ENCODE measurements at places on chromosomes 4 and X.

GRCh38 chr4:150164055-150164454 is 85.8 kb downstream of the DCLK2 start:
- DNase-seq, result no peak

DNA sequence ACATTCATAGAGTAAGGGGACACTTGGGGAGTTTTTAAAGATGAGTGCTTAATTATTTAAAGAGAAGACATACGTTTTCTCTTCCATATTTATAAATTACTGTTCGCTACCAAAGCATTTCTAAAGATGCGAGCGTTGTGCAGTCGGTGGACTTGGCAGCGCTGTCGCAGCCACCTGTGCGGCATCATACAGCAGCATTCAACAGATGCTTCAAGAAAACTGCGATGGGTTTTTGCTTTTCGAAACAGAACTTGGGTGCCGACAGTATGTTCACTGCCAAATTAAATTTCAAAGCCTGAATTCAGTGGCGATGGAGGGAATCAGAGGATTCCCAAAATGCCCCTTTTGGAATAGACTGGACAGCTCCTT is 1.6 kb upstream of the HTR2C start:
- no peak for DNase-seq

DNA sequence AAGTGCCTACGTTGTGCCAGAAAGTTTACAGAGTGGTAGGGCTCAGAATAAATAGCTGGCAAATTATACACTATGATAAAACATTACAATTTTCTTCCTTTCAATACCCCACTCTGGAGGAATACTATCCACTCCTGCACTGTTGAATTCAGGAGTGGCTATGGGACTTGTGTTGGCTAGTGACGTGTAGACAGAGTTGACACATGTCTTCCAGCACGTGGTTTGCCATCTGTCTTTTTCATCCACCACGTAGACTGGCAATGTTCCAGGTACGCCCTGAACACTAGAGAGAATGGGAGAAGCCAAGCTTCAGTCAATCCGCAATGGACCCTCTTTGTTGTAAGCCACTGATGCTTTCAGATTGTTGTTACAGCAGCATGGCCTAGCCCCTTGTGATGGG is 168.8 kb upstream of the RBPJ start:
- DNase-seq, result no peak

DNA sequence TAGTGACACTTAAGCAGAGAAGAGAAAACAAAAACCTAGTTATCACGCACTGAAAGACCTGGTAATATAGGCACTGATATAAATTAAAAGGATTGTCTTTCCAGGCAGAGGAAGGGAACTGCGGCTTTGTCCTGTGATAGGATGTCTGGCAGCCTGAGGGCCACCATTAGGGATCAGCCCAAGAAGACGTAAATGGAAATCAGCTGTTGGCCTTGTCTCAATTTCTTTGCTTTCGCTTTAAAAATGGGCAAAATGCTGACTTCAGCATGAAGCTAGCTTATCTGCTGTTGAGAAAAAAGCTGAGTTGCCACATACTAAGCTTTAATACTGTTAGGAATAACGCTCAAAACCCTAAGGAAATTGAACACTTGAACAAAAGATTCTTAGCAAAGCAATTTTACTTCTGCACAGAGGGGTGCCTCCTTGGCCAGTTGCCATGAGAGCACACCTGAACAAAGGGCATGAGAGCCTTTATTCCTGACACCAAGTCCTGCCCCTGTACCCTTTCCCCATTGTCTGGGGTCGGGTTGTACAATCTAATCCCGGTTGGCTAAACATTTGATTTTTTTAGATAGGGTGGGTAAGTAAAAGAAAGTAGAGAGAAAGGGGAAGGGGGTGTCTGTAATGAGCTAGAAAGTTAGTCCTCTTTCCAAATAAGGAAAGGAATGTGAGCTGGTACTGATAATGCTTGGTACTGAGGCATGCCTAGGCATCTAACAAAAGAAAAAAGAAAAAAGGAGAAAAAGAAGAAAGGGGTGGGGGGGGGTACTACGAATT is 85.1 kb upstream of the UCP1 start:
- DNase-seq, result no peak

- no peak for DNase-seq
These were observed 48.2 kb upstream of the H2AZ1 start for GRCh38 chr4:99998062-99998867.

GRCh38 chr4:73376976-73377375 is 27.1 kb upstream of the ALB start:
- DNase-seq, result no peak

DNA sequence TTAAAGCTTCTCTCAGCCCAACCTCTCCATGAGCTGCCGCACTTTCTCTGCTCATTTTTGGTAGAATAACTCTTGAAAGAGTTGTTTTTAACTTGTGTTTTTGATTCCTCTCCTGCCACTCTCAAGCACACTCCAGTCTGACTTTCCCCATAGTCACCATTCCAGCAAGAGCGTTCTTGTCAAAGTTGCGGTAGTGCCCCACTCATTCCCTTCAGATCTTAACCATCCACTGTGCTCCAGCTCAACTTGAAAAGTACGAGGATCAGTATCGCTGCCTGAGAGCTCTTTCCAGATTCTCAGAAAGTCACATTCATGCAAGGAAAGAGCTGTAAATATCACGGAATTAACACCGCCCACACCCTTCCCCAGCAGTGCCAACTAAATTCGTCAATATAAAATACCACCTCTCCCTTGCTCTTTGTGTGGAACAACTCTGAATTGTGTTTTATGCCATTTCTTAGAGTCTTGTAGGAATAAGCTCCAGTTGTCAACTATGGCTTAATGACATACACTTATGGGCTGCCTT is 59.7 kb upstream of the IL15 start:
- DNase-seq, result no peak

GRCh38 chr4:139823746-139824145 is 158.1 kb downstream of the MGST2 start:
- DNase-seq, result no peak

- no peak for DNase-seq
These were observed 67.3 kb upstream of the ATOH1 start for GRCh38 chr4:93761286-93761685.

- no peak for DNase-seq
These were observed 73.7 kb downstream of the RLIM start for GRCh38 chrX:74540635-74541249.

GRCh38 chrX:19956923-19957322 is 33.9 kb downstream of the BCLAF3 start:
- DNase-seq, result no peak

DNA sequence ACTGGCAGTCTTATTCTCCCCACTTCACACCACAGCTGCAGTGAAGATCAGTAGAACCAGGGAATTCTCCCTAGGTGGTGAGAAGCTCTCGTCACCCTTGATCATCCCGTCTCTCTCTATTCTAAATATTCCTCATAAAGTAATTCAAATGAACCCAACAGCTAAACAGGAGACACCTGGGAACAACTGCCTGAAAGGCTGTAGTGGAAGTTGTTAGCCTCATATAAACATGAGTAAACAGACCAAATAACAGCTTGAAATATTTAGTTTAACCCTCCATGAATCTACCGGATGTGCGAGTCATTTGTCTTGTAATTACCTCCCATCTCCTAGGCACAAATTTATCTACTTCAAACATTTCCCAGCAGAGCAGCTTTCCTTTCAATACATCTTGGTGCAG is 30.4 kb upstream of the APELA start:
- DNase-seq, result no peak

All from amygdala (tissue), 56 donors.